ENCODE measurements at places on chromosomes 16 and 17.

DNA sequence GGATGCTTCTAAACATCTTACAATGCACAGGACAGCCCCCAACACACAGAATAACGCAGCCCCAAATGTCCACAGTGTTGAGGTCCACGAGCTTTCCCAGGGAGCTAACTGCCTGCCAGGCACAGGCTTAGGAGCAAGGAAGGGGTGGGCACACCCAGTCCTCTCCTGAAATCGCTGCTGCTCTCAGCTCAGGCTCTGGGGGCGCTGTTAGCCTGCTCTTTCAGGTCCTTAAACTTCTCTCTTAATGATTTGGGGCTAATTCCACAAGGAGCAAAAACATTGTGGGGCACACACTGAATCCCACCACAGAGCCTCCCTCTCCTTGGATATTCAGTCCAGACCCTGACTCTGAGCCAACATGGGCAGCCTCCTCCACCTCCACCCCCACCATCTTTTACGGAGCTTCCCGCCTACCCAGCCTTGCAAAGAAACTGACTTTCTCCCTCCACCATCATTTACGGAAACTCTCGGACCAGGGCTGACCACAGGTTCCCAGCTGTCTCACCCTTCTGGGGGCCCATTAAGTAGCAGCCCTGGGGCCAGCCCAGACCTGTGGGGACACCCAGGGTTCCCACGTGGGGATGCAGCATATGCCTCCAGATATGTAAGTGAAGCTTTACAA lies 1.1 kb downstream of the CD300H start:
- DNase-seq: no peak

GRCh38 chr16:88361775-88362174 lies 21.0 kb upstream of the ZNF469 start:
- DNase-seq: no peak

GRCh38 chr16:20271893-20272292 lies 55.4 kb downstream of the GP2 start:
- no peak for DNase-seq

DNA sequence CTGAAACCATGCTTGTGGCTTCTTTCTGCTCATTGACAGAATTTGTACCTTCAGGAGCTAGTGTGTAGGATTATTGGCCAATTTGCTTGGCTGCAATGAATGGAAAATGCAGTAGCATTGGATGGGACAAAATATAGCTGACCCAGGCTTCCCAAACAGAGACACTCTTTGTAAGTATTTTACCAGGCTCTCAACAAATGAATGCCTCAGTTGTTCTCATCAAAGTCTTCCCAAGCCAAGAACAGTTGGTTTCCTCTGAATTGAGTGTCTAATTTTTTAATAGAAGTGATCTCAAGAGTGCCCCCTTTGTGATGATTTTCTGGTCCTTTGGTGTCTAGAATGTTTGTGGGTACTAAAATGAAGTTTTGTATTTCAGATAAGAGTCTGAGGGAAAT lies 140.9 kb downstream of the SHISA9 start:
- DNase-seq: no peak

DNA sequence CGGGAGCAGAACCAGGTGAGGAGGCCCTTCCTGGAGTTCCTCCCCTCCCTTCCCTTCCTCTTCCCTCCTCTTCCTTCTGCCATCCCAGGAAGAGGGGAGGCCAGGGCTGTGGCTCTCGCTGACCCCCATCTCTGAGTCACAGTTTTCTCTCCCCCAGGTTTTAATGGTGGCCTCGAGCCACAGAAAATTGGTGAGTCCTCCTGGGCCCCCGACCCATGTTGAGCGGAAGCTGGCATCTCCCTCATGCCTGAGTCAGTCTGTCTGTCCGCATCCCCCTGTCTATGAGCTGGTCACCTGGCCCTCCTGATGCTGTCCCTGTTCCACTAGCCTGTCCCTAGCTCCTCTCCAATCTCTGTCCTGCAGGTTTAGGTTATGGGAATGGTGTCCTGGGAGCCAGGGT lies 12.8 kb upstream of the CLDN9 start:
- no peak for DNase-seq

DNA sequence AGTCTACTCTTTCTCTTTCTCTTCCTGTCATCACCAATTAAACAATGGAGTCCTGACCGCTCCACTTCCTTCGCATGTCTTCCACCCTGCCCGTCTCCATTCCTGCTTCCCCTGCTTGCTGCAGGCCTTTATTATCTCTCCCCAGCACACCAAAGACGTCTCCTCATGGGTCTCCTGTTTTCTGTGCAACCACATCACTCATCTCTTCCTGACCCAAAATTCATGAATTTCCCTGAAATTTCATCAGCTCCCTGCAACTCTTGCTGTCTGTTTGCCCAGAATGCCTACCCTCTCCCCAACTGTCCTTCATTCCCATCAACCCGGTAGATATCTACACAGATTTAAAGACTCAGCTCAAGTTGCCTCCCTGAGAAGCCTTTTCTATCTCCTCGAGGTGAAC lies 76.7 kb upstream of the ALOX12 start:
- no peak for DNase-seq

GRCh38 chr17:76554131-76554530 lies 14.3 kb downstream of the PRCD start:
- DNase-seq: no peak

GRCh38 chr17:69486779-69487637 lies 72.5 kb downstream of the MAP2K6 start:
- DNase-seq: no peak

DNA sequence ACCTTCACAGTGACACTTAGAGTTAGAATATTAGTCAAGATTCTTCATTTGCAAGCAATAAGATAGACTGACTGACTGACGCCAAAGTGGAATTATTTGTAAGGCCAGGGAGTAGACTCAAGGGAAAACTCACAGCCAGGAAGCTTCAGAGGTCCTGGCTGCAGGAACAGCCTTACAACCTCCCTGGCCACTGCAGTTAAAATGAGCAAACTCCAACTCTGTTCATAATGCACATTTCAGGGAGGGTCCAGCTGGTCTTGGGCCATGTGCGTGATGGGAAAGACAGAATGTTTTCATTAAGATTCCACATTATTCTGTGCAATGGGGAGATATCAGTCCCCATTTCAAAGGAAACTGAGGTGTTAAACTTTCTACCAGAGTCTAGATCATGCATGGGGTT lies 9.9 kb downstream of the CAPNS2 start:
- no peak for DNase-seq

DNA sequence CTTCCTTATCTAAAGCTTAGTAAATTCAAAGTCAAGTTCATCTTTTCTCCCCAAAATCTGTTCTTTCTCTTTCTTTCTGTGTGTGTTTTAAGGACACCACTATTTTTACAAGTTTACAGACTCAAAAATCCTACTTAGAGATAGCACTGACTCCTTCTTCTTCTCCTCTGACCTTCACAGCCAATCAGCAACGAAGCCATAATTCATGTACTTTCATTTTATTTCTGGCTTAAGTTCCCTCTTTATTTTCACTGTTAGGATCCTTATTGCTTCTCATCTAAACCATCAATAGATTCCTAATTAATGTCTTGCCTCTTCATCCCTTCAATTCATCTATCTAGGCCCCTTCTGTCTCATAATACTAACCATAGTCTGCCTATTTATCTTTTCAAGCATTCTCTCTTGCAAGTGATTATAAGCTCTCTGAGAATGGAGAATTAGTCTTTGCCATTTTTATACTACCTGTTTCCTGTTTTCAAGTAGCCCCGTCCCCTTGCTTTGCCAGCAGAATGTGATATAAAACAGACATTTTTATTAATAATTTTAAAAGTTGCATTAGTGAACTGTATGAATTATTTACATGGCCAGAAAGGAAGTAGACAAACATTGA lies 27.0 kb downstream of the CDC27 start:
- DNase-seq: no peak

GRCh38 chr17:79843816-79844800 lies 4.9 kb upstream of the CBX4 start:
- no peak for DNase-seq

DNA sequence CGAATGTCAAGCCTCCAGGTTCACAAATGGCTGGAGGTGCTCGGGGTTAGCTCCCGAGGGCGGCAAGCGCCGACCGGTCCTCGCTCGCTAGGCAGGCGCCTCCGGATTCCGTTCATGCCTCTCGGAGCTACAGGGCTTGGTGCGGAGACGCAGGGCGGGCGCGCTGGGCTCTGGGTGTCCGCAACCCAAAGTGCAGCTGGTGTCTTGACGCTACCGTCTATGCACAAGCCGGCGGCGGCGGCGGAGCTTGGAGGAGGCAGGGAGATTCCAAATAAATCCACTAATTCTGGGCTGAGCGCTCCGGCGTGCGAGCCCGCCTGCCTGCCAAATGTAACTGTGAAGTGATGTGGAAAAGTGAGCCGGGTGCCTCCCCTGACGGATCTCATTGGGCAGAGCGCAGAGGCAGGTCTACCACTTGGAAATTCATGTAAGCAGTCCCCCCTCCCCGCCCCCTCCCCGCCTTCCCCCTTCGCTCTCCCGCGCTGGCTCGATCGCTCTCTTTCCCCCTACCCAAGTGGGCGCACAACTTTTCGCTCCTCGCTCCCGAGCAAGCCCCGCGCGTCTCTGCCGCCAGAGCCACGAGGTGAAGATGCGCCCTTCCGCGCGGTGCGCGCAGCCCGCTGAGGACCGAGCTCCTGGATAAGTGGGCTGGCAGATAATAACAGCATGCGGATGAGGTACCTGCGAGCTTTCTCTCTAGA lies at the start of gene CDH8:
CDH8 (minus strand) TSS at position 338 of the 701 bp plus-strand sequence. CDS start 15,035 bp downstream, outside the sequence.
- DNase-seq: no peak

GRCh38 chr17:77802811-77803220 lies 155.7 kb upstream of the TNRC6C start:
- DNase-seq: no peak

GRCh38 chr16:50315346-50315997 lies 49.1 kb downstream of the ADCY7 start:
- no peak for DNase-seq

GRCh38 chr17:1484060-1484535 lies 8.4 kb downstream of the MYO1C start:
- no peak for DNase-seq

GRCh38 chr16:3304370-3304769 lies 860 bp downstream of the TIGD7 start:
- DNase-seq: no peak

DNA sequence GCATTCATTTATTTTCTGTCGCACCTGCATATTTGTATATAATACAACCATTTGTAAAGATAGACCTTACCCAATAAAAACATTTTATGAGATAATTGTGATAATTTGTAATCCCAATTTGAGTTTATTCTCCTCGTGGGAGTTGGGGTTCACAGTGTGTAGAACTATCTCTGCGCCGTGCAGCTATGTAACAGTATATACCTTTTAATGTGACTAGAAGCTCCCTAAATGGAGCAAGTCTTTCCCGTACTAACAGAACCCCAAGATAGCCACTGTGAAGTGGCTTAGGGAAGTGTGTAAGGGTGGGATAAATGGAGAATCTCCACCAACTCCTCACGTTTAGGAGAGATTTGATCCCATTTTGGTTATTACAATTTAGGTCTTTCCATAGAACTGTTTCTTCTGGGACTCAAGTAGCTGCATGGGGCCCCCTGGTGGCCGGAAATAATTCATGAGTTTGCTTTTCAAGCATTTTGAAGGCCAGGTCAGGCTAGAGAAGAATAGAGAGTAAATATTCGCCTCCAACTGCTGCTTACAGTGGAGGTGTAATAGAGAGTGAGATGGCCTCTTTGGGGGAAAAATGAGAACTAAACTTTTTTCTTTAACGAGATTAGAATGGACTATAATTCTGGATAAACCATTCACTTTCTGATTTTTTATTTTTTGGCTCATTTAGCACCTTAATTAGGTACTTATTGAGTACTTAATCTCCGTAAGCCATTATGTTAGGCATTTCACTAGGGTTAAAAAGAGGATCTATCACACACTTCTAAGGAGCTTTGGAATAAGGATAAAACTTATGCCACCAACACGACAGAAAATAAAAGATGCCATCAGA lies 4.5 kb downstream of the TMEM100 start:
- no peak for DNase-seq

DNA sequence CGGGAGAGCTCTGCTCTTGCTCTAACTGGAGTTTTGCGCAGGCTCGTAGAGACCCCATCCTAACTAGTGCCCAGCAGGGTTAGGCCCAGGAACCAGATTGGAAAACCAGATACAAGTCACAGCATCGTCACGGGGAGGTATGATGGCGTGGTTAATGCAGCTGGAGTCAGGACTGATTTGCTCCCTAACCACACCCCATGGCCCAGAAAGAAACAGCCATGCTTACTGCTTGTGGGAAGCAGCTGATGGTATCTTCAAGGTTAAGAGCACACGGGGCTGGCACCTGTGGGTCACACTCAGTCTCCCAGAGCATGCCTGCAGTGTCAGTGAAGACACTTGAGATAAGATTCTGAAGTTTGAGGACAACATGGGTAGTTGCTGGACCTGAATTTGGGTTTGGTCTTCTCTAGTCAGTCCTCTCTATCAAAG lies 60.2 kb downstream of the WIPI1 start:
- DNase-seq: no peak

DNA sequence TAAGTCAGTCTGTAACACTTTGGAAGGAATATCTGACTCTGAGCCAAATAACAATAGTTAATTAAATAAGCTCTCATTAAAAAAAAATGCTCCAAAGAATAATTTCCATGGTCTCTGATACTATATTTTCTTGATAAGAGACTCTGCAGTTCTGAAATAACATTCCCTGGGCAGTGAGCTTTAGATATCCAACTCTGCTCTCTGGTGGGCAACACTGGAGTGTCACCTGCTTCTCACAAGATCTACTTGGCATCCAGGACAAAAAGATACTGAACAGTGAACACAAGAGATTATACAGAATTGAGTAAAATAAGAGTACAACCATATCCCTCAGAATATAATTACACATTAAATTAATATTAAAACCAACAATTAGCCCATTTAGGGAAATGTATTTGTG lies 13.7 kb downstream of the BLMH start:
- no peak for DNase-seq

DNA sequence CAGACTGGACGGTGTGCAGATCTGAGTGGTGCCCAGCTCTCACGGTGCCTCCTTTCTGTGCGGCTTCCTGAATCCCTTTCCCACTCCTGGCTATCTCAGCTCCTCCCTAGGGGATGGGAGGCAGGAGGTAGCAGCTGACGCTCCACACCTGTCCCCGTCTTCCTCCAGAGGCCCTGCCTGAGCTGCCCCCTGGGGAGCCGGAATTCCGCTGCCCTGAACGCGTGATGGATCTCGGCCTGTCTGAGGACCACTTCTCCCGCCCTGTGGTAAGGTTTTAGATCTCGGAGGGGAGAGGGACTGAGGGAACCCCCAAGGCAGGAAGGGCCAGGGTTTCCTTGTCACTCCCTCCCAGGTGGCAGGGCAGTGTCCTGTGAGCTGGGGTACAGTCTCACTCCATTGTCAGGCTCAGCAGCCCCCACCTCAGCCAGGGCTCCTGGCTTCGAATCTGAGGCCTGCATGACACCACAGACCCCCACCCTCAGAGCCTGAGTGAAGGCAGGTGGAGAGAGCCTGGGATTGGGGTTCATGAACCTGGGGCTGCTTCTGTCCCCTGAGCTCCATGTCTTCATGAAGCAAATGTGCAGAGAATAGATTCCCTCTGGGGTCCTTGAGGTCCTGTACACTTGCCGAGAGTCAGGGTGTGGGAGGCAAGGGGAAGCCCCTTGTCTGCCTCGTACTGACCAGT lies 6.6 kb downstream of the DEF8 start:
- no peak for DNase-seq

DNA sequence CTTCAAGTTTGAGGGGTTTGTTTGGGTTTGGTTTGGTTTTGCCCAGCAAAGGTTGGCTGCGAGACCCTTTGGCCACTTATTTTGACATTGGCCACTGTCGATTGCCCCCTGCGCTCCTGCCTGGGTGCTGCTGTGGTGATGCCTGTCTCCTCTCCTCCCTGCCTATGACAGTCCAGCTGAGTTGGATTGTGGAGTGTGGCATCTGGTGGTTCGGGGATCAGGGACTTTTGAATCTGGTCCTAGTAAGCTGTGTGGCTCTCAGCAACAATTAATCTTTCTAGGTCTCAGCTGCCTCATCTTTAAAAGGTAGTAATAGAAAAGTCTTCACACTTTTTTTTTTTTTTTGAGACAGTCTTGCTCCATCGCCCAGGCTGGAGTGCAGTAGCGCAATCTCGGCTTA lies 27.1 kb downstream of the CDK5RAP3 start:
- DNase-seq: no peak
